ENCODE measurements at places on chromosomes 2 and 18.

- no peak for DNase-seq
These were observed 74.9 kb upstream of the APCDD1 start for GRCh38 chr18:10379522-10379921.

- no peak for DNase-seq
These were observed 37.5 kb downstream of the KCNG3 start for GRCh38 chr2:42456126-42456839.

GRCh38 chr2:74501335-74502071 lies 2.1 kb upstream of the LBX2 start:
- no peak for DNase-seq

GRCh38 chr2:16475586-16475985 lies 190.0 kb downstream of the CYRIA start:
- DNase-seq: no peak

DNA sequence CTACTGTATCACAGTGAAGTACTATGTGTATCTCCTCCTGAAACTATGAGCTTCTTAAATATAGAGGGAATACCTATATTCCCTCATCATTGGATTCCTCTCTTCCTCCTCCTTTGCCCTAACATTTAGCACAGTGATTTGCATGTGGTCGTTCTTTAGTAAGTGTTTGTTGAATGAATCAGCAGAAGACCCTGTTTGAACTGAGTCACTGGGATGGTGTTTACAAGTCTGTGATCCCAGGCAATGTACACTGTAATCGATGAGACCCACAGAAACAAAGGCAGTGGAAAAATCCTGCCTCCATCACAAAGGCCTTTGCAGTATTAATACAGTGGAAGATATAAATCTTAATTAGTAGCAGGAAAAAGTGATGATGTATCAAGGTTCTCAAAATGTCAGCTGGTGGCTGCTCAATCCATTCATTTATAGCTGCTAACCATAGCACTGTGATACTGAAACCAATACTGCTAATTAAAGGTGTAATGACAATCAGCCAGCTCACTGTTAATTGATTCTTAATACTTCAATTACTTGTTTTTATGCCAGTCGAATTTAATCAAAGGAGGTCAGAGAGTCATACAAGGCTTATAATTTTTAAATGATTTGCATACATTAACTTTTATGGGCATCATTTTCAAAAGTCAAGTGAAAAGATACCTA lies 20.8 kb upstream of the MYO3B start:
- DNase-seq: no peak

DNA sequence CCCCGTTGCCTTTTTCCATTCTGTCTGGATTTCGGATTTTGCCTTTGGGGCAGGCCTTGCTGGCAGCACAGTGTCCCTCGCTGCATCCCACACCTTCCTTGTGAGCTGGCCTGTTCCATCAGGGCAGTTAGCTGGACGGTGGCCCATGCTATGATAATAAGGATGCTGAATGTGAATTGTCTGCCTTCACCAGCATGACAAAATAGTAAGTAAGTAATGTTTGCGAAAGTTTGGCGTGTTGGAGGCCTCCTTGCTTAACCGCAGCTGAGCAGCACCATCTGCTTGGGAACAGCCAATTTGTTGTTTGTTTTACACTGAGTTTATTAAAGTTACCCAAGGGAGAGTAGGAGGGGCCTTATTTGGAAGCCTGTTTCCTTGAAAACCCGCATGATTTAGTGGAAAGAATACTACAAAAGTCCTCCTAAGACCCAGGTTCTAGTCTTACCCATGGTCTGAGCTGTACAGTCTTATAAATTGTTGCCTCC lies 469.7 kb upstream of the FANCL start:
- no peak for DNase-seq

- no peak for DNase-seq
These were observed 51.5 kb upstream of the LYPD6 start for GRCh38 chr2:149278872-149279264.
